Fibroblast of skin of left quadriceps (primary cell): ENCODE measurements at places on chromosomes 11 and 22.

- no peak for DNase-seq
Observed at GRCh38 chr11:68118706-68119448, 2.3 kb downstream of the CHKA start.

- DNase-seq: no peak
Observed at GRCh38 chr11:64152841-64153691, 12.8 kb downstream of the MACROD1 start.

GRCh38 chr11:122746050-122746478 lies 90.5 kb downstream of the UBASH3B start:
- no peak for DNase-seq

DNA sequence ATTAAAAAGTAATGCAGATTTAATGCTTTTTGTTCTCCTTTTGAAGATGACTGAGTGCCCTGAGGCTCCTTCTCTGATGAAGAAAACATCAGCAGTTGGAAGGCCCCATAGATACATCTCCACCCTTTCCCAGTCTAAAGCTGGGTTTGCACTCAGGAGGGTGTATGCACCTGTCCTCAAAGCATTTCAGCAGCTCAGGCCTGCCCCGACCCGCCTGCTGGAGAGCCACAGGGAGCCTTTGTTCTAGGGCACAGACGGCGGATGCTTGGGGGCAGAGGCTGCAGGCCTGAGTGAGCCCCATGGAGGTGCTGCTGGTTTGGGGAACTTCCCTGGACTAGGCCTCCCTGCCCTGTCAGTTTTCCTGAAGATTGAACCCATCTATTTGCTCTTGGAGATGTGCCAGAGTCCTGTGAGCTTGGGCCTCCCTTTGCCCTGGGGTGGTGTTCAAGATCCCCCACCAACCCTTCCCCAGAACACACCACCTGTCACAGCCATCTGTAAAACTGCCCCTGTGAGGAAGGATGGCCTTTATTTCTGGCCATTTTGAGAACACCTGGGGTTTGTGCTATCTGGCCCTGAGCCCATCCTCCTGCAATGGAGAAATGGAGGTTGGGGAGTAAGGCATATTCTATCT lies 160.0 kb downstream of the NAV2 start:
- DNase-seq: no peak

DNA sequence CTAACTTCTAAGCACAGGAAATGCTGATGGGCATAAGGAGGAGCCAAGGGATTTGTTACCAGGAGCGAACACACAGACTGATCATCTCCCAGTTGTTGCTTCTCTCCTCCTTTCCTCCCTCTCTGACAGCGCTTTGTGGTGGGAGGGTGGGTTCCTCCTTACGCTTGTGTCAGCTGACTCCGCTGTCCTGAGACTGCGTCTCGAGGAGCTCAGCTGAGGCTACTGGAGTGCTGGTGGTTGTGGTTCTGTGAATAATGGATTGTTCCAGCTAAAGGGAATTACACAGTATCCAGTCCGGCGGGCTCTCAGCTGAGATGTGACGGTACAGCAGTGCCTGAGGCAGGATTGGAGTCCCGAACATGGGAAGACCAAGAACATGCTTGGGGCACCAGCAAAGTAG lies 113.4 kb downstream of the CTNND1 start:
- no peak for DNase-seq

- DNase-seq: no peak
Observed at GRCh38 chr11:66247801-66248200, 20.6 kb upstream of the RAB1B start.

- DNase-seq: no peak
Observed at GRCh38 chr22:21038405-21038804, 6.0 kb upstream of the SLC7A4 start.

DNA sequence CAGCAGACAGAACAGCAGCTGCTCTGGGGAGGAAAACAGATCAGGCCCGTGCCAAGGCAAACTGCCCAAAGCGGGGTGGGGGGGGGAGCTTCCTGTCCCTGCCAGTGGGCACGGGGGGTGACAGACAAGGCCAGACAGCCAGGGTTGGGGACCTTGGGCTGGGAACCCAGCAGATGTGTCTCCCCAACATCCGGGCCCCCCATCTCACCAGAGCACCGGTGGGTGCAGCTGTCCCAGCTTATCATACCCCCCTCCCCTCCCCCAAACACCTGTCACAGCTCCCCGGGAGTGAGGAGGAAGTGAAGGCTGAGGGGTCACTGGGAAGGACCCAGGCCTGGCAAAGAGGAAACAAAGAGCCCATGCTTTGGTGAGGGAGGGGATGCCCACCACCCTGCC lies 1.3 kb downstream of the PPP1R14B start:
- DNase-seq: no peak

- no peak for DNase-seq
Observed at GRCh38 chr11:13347901-13348300, 70.3 kb downstream of the BMAL1 start.

DNA sequence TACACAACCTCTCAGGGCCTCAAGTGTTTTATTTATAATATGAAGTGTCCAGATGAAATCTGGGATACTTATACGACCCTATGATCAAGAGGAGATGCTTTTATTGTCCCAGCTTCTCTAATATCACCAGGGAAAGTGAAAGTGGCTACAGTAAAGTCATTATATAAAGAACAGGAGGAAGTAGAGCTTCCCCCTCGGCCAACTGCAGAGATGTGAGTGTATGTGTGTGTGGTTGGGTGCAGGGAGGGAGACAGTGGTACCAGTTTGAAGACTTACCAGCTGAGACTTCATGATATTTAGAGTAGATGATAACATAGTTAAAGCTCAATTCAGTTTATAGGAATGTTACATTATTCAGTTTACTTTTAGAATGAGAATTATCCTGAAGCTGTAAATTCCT lies 373.6 kb upstream of the DDI1 start:
- DNase-seq: no peak

GRCh38 chr11:10261821-10262220 lies 32.2 kb downstream of the SBF2 start:
- DNase-seq: no peak

- no peak for DNase-seq
Observed at GRCh38 chr11:79095424-79095823, 345.4 kb downstream of the TENM4 start.

- no peak for DNase-seq
Observed at GRCh38 chr11:133889893-133890292, 44.6 kb upstream of the SPATA19 start.

GRCh38 chr22:25702040-25702439 lies 39.9 kb upstream of the MYO18B start:
- no peak for DNase-seq
